Frontal cortex (tissue), 4 donors: ENCODE measurements at places on chromosomes 3 and 15. TPM values are rescaled to one million over a fixed set of nuclear protein-coding genes. Genes with fewer than 3 reads are reported as not detected.

GOLGA8S gene
- total RNA-seq = not detected

PLCB2 gene
- 4.1 TPM for total RNA-seq

SKOR1 gene
- 0.41 TPM for total RNA-seq

SLC35G2 gene
- total RNA-seq = 11.8 TPM

CHMP2B gene
- total RNA-seq = 29.3 TPM
